ENCODE measurements at places on chromosomes 6 and 20. TPM values are rescaled to one million over a fixed set of nuclear protein-coding genes. Genes with fewer than 3 reads are reported as not detected.

TSPO2 gene
- not detected for total RNA-seq

GJA10 gene
- total RNA-seq, result not detected

DNA sequence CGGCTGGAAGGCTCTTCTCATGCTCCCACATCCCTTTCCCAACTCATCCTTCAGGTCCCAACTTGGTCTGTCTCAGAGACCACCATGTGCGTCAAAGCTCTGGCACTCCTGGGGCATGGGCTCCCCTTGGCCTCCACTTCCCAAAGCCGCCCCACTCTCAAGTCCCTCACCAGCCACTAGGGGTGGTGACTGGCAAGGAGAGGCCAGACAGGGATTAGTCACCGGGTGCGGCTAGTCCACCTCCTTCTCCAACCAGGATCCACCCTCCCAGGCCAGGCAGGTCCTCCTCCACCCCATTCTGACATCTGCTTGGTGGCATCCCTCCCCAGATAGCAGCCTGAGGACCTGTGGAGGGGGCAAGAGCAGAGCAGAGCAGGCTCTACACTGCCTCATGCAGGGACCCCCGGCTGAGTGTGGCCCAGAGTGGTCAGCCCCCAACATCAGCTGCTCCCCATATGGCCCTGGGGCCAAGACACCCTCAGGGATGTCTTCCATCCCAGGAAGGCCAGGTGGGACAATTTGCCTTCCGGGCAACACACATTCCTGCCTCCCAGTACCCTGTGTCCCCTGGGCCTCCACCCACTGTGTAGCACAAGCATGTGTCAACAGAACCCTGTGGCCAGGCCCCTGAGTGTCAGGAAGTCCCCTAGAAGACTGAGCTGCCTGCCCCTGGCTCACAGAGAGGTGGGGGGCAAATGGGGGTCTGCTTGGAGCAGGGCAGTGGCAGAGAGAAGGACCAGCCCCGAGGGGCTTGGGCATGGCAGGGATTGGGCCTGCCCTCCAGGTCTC lies 29.2 kb downstream of the YTHDF1 start:
- H3K36me3 ChIP-seq, result no peaks in the 10 kb centered on the region
- H3K27ac ChIP-seq, result no peak overlapping the region

DNA sequence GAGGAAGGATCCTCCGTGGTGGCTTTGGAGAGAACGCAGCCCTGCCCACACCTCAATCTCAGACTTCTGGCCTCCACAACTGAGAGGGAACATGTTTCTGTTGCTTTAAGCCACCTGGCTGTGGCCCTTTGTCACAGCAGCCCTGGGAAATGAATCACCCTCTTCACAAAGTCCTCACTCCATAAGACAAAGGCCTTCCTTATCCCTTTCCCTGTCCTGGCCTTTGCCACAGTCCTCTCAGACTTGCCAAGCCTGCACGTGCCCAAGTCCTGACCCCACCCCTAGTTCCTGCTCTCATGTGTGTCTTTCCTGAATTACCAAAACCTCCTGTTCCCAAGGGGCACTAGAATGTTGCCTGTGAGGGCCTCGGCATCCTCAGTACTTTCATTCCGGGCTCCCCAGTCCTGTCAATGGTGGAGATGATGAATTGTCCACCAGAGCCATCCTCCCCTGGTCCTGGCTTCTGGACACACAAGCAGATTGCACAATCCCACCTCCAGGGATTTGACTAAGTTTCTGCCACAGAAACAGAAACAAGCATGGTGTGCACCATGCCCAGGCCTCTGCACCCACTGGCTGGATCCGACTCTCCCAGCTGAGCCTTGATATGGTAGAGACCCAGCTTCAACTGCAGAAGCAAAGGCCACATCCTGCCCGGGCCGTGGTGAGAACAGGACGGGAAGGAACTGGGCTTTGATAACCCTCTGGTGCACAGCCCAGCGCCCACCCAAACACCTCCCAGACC lies 232.6 kb upstream of the PDE10A start:
- H3K27ac ChIP-seq, result no peak overlapping the region
- DNase-seq, result no peak
- H3K4me1 ChIP-seq, result no peaks in the 10 kb centered on the region
- peaks cover 30% of the 10 kb centered on the region for H3K27me3 ChIP-seq

DNA sequence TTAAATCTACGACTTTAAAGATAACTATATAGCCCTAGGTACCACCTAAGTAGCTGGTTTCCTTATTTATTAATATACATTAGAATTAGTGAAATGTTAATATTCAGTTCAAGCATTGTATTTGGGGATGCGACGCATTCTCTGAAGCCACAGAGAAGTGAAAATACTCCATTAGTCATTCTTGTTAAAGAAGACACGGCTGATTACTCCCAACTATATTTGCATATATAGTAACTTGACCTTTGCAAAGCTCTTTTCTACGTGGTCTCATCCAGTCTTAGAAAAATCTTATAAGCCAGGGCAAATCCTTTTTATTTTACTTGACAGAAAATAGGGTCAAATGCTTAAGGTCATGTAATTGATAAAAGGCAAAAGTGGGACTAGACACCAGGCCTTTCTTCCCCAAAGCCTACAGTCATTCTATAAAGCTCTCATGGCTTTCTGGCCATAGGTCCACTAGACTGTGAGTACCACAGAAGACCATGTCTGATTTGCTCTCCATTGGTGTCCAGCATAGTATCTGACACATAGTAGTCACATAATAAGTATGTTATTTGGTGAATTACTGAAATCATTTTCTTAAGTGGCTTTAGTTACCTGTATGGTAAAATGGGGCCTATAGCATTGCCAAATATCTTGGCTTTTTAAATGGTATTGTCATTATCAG lies 11.3 kb downstream of the ZHX3 start:
- peaks cover 2% of the 10 kb centered on the region for H3K4me1 ChIP-seq
- H3K4me3 ChIP-seq, result no peak overlapping the region
- H3K36me3 ChIP-seq, result no peaks in the 10 kb centered on the region

STMND1 gene
- not detected for total RNA-seq

DNA sequence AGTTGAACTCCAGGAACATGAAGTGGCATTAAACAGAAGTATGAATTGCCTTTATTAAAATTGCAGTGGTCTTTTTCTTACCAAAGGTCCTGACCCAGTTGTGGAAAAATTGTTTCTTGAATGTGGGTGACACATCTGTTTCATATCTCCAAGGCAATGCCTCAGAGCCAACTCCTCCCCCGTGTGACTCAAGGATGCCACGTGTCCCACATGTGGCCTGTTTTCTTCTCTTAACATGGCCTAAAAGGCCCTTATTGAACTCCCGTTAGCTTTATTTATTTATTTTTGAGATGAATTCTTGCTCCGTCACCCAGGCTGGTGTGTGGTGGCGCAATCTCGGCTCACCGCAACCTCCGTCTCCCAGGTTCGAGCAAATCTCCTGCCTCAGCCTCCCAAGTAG lies 128.4 kb upstream of the ESR1 start:
- peak; percentile 17 for DNase-seq
- H3K4me1 ChIP-seq, result peaks cover 13% of the 10 kb centered on the region
- no peaks in the 10 kb centered on the region for H3K36me3 ChIP-seq
- H3K4me3 ChIP-seq, result no peak overlapping the region
- H3K27me3 ChIP-seq, result no peaks in the 10 kb centered on the region
- peak overlapping the region; percentile 48 for H3K27ac ChIP-seq

- H3K4me3 ChIP-seq, result peak overlapping the region; percentile 76
- no peaks in the 10 kb centered on the region for H3K27me3 ChIP-seq
- no peak for DNase-seq
- H3K4me1 ChIP-seq, result peaks cover 36% of the 10 kb centered on the region
- peak overlapping the region; percentile 82 for H3K27ac ChIP-seq
Measured at GRCh38 chr6:127343809-127344659, 625 bp upstream of the ECHDC1 start.

DNA sequence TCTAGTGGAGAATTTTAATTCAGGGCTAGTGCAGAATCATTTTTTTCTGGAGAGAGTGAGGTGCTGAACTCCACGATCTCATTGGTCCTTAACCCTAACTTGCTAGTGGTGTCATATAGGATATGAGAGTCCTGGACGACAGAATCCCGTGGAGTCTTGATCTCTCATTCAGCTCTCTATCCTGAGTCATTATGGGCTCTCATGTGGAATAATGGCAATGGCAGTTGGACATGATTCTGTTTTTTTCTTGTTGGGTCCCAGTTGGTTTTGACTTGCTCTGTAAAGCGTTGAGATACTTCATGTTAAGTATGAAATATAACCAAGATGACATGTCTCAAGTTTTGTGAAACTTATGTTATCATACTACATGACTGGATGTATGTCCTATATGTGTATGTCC lies 6.3 kb upstream of the RNF144B start:
- peaks cover 16% of the 10 kb centered on the region for H3K4me1 ChIP-seq
- no peaks in the 10 kb centered on the region for H3K27me3 ChIP-seq
- no peak overlapping the region for H3K27ac ChIP-seq
- no peak for DNase-seq

DNA sequence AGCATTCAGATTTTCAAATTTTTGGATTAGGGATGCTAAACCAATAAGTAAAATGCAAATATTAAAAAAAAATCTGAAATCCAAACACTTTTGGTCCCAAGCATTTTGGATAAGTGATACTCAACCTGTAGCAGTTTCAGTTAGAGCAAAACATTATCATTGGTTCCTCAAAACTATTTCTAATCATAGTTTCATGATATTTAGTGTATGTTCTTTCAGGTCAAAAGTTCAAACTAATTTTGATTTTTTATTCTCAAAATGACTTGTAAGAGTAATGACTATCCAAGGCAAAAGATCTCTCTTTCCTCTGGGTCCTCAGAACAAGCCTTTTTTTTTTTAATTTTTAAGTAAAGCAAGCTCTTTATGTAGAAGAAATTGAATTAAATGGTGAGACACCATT lies 64.0 kb upstream of the TFB1M start:
- no peaks in the 10 kb centered on the region for H3K27me3 ChIP-seq
- DNase-seq, result no peak
- no peak overlapping the region for H3K27ac ChIP-seq
- H3K4me1 ChIP-seq, result no peaks in the 10 kb centered on the region
- H3K4me3 ChIP-seq, result no peak overlapping the region

Measured in heart right ventricle (tissue), 16 donors.